Cardiac atrium fibroblast (primary cell): ENCODE measurements at places on chromosomes 6 and 20. TPM values are rescaled to one million over a fixed set of nuclear protein-coding genes. Genes with fewer than 3 reads are reported as not detected.

The TMC2 gene
- not detected in 2 replicates for total RNA-seq

The UNC5CL gene
- not detected in 2 replicates for total RNA-seq

The GLP1R gene
- total RNA-seq = not detected in 2 replicates

The MARCKS gene
- total RNA-seq = 65.3 and 82.0 TPM in 2 replicates

The PRKN gene
- total RNA-seq = 1.1 and 1.4 TPM in 2 replicates

The TMEM30A gene
- total RNA-seq = 81.2 and 108 TPM in 2 replicates

The DDO gene
- 0.16 TPM in 1 of 2 replicates, not detected in the other for total RNA-seq

The MUCL3 gene
- total RNA-seq = not detected in 2 replicates

The MOXD1 gene
- total RNA-seq = 2.9 and 16.5 TPM in 2 replicates

The GSTA3 gene
- total RNA-seq = not detected in 2 replicates

The OPRM1 gene
- total RNA-seq = not detected in 2 replicates

The SLC12A5 gene
- total RNA-seq = 2.5 TPM in 1 of 2 replicates, not detected in the other

The COL20A1 gene
- total RNA-seq = not detected in 2 replicates

The RFX6 gene
- not detected in 2 replicates for total RNA-seq

The CDH4 gene
- 0.32 and 0.54 TPM in 2 replicates for total RNA-seq

The PRDM13 gene
- not detected in 2 replicates for total RNA-seq

The ABCF1 gene
- total RNA-seq = 29.2 and 32.1 TPM in 2 replicates

The CGAS gene
- total RNA-seq = 6.0 and 6.3 TPM in 2 replicates

The DNAH8 gene
- total RNA-seq = not detected in 2 replicates

The TRMT6 gene
- 7.1 and 9.7 TPM in 2 replicates for total RNA-seq
